ENCODE measurements at places on chromosomes 11 and 22.

- DNase-seq = no peak
These were observed 868 bp downstream of the TEF start for GRCh38 chr22:41382610-41383009.

DNA sequence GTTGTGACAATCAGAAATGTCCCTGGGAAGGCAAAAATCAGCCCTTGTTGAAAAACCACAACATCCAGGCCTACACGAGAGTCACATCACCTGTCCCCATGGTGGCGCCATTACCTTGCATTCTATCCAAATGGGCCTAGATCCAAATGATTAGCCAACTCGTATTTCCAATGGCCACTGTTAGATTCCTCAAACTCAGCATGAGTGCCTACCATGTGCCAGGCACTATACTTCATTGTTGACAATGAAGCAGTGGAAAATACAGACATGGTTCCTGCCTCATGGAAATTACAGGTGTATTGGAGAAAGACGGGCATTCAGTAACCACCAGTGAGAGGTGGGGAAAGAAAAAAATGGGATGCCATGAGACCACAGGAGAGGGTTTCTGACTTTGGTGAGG is 29.8 kb upstream of the CREB3L1 start:
- DNase-seq = peak; percentile 56

DNA sequence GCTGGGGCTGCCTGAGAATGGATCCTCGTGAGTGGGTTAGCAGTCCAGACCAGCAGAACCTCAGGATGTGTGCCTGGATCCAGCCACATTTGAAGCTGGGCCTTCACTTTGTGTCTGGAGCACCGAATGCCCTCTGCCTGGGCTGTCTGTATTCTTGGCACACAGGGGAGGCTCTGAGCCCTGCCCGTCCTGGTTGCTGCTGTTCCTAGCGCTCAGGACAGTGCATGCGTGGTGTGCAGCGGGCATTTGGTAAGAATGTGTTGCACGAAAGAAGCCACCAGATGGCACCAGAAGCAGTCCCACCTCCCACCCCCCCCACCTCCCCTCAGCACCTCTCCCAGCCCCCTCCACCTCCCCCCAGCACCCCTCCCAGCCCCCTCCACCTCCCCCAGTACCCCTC is 4.1 kb upstream of the MAPK11 start:
- peak; percentile 60 for DNase-seq

DNA sequence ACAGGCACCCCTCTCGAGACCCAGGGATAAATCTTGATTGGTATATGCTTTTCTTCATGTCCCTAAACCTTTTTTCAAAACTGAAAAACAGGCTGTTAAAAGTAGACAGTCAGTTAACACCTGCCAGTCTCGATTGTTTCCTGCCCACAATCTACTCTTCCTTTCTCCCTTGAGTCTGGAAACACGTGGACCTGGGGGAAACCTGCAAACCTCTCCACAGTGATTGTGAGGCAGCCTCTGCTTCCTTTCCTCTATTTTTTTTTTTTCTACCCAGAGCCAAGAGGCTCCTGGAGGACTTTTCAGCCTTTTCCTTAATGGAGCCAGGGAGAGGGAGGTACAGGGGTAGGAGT is 69.4 kb upstream of the CLMP start:
- no peak for DNase-seq

GRCh38 chr22:26395926-26396325 is 33.1 kb upstream of the ASPHD2 start:
- no peak for DNase-seq

- DNase-seq = no peak
These were observed 23.6 kb downstream of the MORC2 start for GRCh38 chr22:30944986-30945385.

GRCh38 chr11:66008468-66009101 is 3.2 kb upstream of the CST6 start:
- no peak for DNase-seq

- no peak for DNase-seq
These were observed 7.3 kb downstream of the ARRB1 start for GRCh38 chr11:75344186-75344585.

DNA sequence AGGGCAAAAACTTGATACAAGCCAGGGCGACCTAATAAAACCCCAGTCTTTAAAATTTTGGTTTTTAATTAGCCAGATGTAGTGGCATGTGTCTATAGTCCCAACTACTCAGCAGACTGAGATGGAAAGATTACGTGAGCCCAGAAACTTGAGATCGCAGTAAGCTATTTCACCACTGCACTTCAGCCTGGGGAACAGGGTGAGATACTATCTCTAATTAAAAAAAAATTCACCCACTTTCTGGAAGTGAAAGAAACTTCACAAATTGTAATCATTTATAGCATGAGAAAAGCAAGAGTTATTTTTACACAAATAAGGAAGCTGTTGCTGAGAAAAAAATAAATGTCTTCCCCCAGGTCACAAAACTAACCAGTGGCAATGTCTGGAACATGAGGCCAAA is 882 bp upstream of the GLYATL2 start:
- DNase-seq = no peak

- DNase-seq = no peak
These were observed 9.7 kb downstream of the IMMP1L start for GRCh38 chr11:31499576-31500178.

- DNase-seq = peak; percentile 61
These were observed 19.5 kb downstream of the PIK3IP1 start for GRCh38 chr22:31272522-31273446.

DNA sequence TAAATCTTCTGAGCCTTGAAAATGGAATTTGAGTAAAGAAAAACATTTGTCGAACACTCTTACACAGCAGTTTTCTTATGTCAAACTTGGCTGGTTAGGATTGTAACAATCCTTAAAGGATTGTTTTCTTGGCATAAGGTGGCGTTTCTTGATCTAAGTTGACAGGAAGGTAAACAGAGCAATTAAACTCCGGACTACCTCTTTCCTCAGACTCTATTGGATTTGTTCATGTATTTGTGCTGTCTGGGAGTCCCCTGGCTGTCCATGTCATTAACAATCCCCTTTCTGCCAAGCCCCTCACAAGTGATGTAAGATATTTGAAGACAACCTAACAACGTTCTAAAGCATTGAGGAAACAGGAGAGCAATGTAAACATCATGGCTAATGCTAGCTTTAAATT is 222.5 kb upstream of the SNX19 start:
- no peak for DNase-seq

- DNase-seq = no peak
These were observed 14.3 kb downstream of the ATP5MG start for GRCh38 chr11:118415739-118416068.

- DNase-seq = peak; percentile 69
These were observed 4.8 kb downstream of the SDF2L1 start for GRCh38 chr22:21646608-21647590.

GRCh38 chr22:34851918-34852662 is 213.9 kb upstream of the ISX start:
- no peak for DNase-seq

DNA sequence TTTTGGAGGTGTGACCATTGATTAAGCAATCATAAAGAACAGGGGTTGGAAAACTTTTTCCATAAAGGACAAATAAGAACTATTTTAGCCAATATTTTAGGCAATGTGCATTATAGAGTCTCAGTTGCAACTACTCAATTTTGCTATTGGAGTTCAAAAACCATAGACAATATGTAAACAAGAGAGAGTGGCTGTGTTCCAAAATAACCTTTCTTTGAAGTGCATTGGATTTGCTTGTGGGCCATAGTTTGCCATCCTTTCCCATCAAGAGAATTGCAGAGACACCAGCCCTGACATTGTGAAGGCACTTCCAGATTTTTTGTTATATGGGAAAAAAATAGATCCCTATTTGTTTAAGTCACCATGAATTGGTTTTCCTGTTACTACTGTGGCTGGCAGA is 63.3 kb upstream of the LARGE1 start:
- DNase-seq = no peak

DNA sequence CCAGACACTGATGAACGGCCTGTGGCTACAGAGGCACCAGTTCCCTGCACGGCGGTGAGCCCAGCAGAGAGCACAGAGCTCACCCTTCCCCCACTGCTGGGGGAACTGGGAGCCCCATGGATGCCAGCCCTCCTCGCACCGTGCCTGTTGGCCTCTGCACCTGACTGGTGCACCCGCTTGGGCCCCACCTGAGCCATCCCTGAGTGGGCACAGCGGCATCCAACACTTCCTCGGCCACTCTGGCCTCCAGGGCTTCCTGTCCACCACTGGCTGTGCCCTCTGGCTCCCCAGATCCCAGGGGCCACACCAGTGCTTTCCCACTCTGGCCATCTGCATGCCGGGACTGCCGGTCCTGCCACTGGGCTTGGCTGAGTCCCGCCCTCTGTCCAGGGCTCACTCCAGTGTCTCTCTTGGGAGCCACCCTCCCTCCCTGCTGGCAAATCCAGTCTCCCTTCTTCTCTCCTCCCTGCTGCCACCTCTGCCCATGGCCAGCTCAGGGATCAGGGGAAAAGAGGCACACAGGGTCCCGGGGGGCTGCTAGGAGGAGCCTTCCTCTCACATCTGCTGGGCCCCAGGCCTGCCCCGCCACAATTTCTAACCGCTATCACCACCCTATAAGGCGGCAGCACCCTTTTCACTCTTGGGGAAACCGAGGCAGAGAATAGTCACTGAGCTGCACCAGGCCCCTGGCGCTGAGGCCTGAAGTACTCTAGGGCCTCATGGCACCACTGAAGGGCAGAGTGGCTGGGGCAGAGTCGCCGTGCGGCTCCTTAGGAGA is 33.0 kb downstream of the GNB1L start:
- no peak for DNase-seq

DNA sequence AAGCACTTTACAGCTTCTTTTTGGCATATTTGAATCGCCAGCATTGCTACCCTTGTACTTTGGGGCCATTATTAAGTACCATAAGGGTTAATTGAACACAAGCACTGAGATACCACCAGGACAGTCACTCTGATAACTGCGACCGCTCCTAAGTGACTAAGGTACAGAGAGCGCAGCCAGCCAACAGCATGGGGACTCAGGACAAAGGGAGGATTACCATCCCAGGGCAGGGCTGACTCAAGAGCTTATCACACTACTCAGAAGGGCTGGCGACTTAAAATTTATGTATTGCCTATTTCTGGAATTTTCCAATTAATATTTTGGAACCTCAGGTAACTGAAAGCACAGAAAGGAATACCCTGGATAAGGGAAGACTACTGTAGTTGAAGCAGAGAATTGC is 479 bp downstream of the ZNF280A start:
- DNase-seq = no peak

GRCh38 chr11:13674799-13675509 is 6.5 kb downstream of the FAR1 start:
- no peak for DNase-seq

GRCh38 chr22:29144786-29145160 is 60.9 kb upstream of the EMID1 start:
- no peak for DNase-seq

- DNase-seq = no peak
These were observed 16.8 kb upstream of the CASTOR1 start for GRCh38 chr22:30305906-30306626.

GRCh38 chr11:86570020-86570419 is 102.4 kb downstream of the ME3 start:
- DNase-seq = no peak

DNA sequence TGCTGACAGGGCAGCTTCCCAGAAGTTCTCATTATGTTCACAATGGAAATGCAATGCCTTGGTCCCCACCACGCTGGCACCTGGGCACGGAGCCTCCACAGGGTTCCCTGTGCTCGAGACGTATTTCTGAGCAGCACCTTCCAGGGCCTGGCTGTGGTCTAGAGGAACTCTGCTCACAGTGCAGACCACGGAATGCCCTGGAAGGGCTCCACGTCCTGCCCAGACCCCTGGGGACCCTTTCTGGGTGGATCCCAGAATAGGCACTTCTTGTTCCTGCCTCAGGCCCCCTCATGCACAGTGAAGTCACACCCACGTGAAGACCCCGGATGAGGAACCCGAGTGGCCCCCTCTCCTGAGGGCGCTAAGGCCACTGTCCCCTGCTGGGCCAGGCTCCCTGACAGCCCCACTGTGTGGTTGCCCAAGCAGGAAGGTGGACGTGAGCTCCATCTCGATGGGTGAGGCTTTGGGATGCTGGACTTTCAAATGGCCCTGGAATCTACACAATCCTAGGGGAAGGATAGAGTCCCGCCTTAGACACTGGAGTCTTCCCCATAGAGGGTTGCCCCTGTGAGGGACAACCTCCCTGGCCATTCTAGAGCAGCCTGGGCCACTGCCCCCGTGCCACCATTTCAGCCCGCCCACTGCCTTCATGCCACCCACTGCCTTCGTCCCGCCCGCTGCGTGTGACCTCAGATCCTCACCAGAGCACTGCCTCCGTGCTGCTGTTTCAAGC is 1106.8 kb downstream of the BRD1 start:
- DNase-seq = no peak

- DNase-seq = peak; percentile 39
These were observed 299.5 kb downstream of the BUD13 start for GRCh38 chr11:116473206-116473769.

GRCh38 chr22:23302171-23303002 is 122.1 kb downstream of the BCR start:
- no peak for DNase-seq

GRCh38 chr22:26479792-26480610 is 3.6 kb downstream of the HPS4 start:
- DNase-seq = no peak

DNA sequence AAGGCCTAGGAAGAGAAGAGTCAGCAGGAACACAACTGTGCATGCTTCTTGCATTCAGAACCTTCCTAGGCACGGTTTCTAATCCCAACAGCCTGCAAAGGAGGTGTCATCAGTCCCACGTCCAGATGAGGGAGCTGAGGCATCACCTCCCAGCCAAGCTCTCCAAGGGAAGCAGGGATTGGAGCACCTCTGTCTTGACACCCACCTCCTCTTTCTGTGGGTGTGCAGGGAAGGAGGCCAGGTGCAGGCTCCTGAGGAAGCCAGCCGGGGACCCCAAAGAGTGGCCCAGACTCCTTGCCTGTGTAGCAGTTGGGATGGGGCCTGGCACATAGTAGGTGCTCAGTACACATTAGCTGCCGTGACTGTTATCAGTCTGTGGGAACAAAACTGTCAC is 2.0 kb downstream of the PNPLA5 start:
- no peak for DNase-seq

- no peak for DNase-seq
These were observed 44.9 kb downstream of the DSCAML1 start for GRCh38 chr11:117752071-117752470.

- DNase-seq = no peak
These were observed 79.3 kb upstream of the SUSD2 start for GRCh38 chr22:24101966-24102365.

Measured in NCI-H524 (cell line).